ENCODE measurements at places on chromosomes 2 and 18.

GRCh38 chr2:176913955-176914354 lies 298.6 kb upstream of the HNRNPA3 start:
- no peak for DNase-seq

DNA sequence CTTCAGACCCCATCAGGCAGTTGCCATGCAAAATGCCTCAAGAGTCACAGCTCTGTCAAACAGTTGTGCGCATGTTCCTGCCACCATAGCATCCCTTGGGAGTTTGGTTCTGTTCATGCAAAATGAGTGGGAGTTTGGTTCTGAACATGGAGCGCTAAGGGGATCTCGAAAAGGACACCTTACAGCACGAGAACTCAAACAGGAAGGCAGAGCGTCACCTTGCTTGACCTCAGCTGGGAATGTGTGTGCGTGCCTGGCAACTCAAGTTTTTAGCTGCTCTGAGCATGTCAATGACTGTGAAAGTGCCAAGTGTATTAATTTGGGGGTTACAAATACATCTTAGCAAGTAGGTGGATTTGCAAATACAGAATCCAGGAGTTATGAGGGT lies 16.6 kb downstream of the MALL start:
- no peak for DNase-seq

DNA sequence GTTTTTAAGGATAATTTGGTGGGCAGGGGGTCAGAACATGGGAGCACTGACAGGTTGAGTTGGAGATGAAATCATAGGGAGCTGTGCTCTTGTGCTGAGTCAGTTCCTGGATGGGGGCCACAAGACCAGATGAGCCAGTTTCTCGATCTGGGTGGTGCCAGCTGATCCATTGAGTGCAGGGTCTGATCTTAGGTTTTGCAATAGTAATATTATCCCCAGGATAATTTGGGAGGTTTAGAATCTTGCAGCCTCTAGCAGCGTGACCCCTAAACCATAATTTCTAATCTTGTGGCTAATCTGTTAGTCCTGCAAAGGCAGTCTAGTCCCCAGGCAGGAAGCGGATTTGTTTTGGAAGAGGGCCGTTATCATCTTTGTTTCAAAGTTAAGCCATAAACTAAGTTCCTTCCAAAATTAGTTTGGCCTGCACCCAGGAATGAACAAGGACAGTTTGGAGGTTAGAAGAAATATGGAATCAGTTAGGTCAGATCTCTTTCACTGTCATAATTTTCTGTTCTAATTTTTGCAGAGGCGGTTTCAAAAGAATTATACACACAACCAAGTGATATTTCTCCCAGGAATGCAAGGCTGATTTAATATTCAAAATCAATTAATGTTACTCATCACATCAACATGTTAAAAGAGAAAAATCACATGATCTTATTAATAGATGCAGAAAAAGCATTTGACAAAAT lies 23.0 kb downstream of the DBI start:
- no peak for DNase-seq

DNA sequence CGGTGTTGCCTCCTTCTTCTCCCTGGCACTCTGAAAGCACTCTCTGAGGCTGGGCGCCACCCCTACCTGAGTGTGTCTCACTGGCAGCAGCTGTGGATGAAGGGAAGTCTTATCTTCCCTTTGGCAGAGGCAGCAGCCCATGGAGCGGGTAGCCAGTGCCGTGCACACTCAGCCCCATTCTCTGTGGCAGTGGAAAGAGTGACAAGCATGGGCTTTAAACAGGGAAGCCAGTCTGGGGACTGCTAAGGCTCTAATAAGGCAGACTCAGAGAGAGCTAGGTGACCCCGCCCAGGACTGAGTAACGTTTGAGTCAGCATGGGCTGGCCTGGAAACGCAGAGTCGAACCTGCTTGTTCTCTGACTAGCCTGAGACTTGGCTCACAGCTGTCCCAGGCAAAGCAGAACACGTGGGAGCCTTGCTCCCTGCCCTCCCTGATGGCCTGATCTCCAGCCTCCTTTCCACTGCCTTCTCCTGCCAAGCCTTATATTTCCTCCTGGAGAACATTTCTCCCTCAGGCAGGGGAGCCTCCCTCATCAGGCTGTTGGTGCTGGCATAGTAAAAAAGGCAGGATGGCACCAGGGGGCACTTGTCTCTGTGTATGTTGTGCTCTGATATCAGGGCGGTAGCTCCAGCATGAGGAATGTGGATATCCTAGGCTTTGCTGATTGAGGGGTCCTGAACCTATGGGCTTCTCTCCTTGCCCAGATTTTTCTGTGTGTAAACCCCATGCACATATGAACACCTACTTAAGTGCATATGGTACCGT lies 93.9 kb upstream of the LGALSL start:
- peak; percentile 6 for DNase-seq

- no peak for DNase-seq
These were observed 9.2 kb downstream of the AAK1 start for GRCh38 chr2:69634196-69634821.

- DNase-seq: no peak
These were observed 14.4 kb downstream of the CLEC4F start for GRCh38 chr2:70806013-70806412.

GRCh38 chr2:75065402-75066008 lies 107.1 kb downstream of the POLE4 start:
- no peak for DNase-seq

DNA sequence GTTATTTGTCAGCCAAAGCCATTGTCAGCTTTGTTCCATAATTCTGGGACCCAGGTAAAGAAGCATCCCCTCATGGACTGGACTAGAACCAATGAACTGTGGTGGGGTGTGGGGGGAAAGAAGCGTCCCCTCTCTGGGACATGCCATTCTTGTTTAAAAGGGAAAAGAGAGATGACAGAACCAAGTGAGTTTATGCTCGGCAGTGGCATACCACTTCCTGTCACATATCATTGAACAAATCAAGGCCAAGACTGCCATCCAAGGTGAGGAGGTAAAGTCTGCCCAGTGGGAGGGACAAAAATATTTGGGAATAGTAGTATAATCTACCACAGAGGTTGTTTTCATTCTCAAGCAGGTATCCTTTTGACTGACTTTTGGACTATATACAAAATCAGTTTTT lies 4.7 kb upstream of the GLS start:
- no peak for DNase-seq

DNA sequence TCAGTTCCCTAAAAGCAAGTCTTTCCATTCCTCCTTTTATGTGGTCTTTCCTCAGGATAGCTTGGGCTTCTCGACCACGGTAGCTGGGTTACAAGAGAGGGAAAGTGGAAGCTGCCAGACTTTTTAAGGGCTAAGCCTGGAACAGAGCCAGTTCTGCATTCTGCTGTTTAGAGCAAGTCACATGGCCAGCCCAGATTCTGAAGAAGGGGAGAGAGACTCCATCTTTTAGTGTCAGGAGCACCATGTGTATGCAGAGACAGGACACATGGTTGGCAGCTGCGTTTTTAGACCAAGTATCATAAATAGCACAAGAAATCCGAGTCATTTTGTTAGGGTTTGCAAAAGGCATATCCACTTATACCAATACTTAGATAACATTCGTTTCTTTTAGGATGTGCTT lies 4.7 kb downstream of the HMSD start:
- DNase-seq: no peak

GRCh38 chr2:8049851-8050571 lies 631.8 kb upstream of the ID2 start:
- no peak for DNase-seq

GRCh38 chr2:51960841-51961335 lies 929.0 kb upstream of the NRXN1 start:
- DNase-seq: no peak

GRCh38 chr2:60523963-60524362 lies 29.5 kb downstream of the BCL11A start:
- DNase-seq: no peak

DNA sequence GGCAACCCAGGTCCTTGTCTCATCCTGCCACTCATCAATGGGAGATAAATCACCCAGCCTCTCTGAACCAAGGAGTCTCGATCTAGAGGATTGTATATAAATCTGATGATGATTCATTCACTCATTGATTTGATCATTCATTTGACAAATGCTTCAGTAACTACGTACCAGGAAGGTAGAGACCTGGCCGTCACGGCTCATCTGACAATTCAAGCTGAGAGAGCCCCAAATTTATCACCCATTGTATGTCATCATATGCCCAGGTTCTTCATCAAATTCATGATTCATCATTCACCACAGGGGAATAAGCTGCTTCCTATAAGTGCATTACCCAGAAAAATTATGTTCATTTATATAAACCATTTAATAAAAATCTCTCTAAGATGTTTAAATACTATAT lies 116.9 kb downstream of the FAM161A start:
- no peak for DNase-seq

- no peak for DNase-seq
These were observed 92.9 kb downstream of the COL5A2 start for GRCh38 chr2:189086710-189087109.

- no peak for DNase-seq
These were observed 36.6 kb downstream of the SPRED2 start for GRCh38 chr2:65395621-65396347.

DNA sequence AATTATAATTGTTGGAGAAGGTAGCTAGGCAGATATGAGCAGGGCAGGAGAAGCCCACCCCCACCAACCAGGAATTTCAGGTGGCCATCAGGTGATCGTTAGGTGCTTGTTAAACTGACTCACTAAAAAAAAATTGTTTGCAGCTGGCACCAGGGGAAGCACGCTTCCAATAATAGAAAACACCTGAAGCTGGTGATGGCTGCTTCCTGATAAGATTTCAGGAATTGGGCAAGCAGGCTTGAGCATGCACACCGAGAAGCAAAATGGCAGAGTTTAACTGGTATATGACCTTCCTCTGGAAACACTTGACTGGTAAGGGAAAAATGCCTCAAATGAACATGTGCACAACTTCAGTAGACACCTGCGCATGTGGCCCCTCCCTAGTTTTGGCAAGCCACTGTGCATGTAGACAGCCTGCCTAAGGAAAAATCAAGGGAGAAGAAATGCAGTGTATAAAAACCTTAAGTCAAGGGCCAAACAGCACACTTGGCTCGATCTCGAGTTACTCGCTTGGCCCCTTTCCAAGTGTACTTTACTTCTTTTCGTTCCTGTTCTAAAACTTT lies 292.8 kb downstream of the CCDC85A start:
- DNase-seq: no peak

DNA sequence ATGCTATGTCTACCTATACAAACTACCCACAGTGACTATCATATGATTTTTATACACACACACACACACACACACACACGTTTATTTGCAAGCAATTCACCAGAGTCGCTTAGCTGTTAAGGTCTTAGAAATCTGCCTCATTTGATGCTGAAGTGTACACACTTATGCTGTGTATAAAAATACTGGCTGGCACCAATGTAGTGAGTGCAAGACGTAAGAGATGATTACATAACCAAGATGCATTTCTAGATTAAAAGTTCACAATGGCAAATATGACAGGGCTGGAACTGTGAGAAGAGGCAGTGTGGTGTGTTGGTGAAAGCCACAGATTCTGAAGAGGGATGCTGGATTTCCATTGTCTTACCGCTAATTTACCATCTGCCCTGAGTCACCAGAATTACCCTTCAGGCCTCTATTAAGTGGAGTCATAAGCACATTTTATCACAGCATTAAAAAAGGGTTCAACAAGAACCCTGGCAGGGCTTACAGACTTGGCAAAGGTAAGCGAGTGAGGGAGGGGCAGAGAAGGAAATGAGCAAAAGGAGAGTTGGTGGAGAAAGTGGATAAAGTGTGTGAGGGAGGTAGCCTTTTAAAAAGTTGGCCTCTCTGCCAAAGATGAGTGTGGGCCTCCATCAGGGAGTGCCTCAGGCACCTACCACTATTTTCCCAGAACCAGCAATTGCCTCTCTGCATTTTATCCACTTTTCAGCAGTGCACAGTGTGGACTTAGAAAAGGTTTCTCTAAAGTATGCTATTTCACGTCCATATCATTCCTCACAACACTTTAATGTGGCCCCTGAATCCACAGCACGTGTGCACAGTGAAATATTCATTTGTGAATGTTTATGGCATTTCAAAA lies 21.5 kb downstream of the MEIS1 start:
- no peak for DNase-seq

DNA sequence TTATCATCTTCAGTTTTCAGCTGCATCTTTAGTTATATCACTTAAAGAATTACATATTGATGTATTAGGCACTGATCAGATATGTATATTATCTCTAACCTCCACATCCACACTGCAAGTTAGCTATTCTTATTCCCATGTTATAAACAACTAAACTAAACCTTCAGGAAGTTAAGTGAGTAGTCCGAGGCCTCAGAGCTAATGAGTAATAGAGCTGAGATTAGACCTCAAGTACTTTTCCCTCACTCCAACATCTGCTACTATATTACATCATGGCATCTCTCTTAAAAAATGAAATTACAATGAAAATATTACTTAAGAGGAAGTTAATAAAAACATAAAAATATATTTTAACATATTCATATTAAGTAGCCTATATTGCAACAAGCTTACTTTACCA lies 183.6 kb upstream of the MAP2 start:
- no peak for DNase-seq

DNA sequence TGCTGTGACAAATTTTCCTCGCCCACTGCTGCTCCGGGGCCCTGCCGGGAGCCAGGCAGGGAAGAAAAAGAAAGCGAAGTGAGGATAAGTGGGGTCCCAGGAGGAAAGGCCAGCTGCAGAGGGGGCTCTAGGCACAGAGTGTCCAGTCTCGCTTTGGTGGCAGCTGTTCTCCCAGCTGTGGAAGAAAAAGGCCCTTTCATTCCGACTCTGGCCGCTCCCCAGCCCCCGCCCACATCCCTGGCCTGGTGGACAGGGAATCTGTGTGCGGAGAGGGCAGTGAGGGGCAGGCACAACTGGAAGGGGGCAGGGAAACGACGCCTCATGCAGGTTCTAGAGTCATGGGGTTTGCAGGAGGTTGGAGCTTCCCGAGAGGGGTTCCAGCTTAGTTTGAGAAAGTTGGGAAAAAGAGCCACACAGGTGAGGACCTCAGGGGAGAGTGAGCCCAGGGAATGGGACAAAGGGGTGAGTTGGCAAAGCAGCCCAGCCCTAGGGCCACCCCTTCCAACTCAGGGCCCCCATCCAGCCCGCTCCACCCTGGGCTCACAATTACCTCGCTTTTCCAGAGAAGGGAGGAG lies 1.8 kb downstream of the RTKN start:
- DNase-seq: no peak

DNA sequence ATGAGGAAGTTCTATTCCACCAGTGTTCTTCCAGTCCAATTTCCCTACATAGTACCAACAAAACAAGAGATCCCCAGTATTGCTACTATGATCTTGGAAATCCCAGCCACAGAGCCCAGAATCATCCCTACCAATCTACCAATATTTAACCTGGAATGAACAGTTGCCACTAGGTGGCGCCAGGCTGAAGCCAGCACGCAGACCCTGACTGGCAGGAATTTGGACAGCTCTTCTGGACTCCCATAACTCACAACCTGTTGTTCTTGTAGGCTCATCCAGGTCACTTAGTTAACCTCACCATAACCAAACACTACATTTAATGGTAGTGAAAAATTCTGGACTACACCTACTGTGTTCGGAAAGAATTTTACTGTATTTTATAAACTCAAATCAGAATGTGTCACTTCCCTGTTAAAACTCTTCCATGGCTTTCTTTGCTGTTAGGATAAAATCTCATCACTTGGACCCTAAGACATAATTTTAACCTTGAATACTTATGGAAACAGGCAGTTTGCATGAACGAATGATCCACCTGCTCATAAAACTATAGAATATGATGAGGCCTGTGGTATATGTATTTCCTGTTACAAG lies 59.8 kb upstream of the SLC38A11 start:
- DNase-seq: peak; percentile 51

Data from memory B cell (primary cell).